ENCODE measurements at places on chromosomes 5 and 9.
A peak's percentile ranks its signal among the peaks of the same experiment; 100 is the strongest.

- DNase-seq, result no peak
These were observed 5.3 kb downstream of the SLC12A7 start for GRCh38 chr5:1106385-1107166.

DNA sequence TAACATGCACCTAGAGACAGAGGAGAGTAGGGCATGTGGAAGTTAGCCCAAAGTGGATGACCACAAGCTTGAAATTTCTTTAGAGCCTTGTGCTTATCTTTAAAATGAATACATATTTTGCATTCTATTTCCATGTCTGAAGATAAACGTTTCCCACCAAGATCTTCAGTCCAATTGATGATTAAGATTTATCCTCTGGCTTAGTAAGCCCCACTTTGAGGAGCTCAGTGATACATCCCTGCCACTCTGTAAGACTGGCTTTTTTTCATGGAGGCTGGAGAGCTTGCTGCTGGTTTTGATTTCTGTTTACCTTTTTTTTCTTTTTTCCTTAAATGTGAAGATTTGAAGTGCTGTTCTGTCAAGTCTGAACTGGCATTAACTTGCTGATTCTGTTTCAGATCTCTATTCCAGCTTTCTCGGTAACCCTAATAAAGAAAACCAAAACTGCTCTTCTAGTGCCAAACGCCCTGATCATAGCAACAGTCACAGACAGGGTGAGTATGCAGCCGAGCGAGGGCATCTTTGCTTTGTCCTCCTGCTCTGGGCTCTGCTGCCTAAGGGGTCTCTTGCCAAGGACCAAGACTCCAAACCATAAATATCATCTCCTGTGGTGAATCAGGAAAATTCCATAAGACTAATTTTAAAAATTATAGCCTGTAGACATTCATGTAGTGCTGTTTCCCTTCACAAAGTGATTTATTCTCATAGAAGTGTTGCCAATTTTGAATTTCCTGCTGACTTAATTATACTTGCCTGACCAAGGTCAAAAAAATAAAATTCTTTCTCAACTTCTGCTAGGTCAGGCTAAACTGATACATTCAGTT, 54.3 kb downstream of the GRAMD2B start:
- DNase-seq, result no peak

DNA sequence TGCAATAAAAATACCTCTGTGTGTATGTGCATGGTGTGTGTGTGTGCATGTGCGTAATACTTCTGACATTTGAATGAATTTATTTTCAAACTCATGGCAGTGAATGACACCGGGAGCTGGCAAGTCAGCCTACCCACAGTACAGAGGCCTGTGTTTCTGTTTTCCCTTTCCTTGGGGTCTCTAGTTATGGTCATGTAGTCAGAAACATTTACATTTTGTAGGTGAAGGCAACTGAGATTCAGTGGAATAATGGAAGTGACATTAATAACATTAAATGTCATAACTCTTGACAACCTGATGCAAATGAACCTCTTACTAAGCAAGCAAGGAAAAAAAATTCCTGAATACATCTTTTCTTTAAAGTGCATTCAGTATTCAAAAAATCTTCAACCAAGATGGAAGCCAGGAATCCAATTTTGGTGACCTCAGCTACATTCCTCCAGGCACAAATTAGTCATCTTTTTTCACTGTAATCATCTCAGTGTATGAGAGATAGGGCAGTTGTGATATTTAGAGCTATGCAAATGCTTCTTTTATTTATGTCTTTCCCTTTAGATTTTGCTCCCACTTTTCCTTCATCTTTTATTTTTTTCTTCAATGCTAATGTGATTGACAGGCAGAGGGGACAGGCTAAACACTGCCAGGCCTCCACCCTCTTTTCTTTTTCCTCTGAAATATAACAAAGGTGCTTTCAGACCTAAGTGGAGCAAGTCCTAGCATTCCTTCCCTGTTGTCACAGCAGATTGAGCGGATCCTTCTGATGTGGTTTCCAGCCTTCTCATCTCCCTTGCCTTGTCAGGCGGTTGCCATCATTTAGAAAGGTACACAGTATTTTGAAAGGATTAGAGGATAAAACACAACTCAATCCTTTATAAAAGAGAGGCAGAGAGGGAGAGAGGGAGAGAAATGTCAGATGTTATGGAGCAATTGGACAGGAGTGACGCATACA, 569.8 kb upstream of the ADAMTS16 start:
- DNase-seq, result no peak

DNA sequence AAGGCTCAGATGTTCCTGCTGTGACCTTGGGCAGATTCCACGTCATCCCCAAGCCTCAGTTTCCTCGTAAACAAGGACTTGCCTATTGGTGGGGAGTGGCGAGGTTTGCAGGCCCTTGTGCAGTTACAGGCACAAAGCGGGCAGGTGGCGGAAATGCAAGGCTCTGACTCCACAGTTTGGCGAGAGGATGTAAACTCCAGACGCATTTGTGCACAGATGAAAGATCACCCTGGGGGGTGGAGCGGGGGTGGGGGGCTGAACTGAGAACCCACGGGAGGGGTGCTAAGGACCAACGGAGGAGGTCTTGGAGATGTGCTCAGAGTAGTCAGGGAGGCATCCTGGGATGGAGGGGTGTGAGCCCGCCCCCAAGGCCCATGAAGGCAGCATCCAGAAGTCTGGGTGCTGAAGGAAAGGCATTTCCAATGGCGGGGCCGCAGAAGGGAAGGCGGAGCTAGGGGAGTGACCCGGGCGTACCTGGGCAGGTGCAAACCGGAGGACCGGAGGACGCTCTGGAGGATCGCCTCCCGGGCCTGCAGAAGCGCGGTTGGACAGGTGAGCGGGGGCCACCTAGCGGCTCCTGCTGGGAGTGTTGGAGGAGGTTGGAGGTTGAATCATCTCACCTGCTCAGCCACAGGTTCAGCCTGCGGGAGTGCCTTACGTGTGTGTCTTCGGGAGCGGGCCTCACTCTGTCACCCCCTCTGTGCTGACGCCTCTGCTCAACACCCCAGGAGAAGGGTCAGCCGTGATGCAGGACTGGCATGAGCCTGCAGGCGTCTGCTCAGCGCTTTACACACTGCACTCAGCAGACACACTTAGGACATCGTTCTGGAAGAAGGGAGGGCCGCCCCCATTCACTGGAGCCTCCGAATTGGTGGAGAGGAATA, 1.9 kb upstream of the FIBCD1 start:
- DNase-seq, result peak; percentile 59

DNA sequence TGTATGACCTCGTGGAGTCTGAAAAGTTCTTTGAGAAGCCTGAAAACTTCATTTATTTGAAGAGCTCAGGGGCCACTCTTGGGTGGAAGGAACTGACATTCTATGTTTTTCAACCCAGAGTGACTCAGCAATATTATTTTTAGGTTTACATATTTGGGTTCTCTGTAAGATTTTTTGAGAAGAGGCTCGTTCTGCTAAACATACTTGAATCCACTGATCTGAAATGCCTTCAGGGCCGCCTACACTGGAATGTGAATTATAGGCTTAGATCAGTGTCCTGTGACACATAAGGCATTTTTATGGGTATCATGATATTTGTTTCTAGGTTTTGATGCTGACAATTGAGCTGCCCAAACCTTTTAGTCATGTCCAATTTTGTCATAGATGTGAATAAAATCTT, 86.2 kb downstream of the PSAT1 start:
- no peak for DNase-seq

- DNase-seq, result no peak
These were observed 595.4 kb downstream of the IRX1 start for GRCh38 chr5:4191041-4191440.

DNA sequence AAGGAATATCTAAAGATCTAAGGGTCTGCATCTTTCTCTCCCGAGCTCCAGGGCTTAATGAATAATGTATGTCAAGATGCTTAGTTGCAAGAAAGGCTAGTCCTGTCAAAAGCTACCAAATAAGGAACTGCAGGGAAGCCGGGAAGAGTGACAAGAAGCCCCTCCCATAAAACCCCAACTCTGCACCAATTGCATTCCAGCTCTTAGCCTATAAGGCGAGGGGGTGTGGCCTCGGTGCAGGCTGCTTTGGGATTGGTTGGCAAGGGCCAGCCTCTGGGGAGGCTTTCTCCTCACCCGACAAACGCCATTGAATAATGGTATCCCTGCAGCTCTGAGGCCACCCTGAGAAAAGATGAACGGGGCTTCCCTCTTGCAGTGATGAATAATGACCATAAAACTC, 416.9 kb downstream of the RAB3C start:
- no peak for DNase-seq

DNA sequence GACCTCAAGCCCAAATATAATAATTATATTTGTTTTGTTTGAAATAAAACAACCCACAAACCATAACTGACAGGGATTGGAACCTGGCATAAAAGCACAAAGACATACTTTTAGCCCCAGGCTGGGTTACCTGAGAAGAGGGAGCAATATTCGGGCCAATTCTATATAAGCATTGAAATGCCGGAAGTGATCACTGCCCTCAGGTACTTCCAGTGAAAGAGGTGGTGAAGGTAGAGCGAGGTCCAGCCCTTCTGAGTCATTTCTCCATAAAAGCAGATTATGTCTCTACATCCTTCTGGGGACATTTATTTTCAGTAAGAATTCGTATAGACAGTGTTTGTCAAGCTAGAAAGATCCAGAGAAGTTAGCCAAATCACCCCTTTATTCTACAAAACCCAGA, 59.6 kb downstream of the GCNT4 start:
- no peak for DNase-seq

- DNase-seq, result no peak
These were observed 235.7 kb downstream of the HSPA4 start for GRCh38 chr5:133287500-133287899.

- no peak for DNase-seq
These were observed 81.5 kb upstream of the C9orf72 start for GRCh38 chr9:27654629-27655285.

- no peak for DNase-seq
These were observed 156.3 kb downstream of the PLPPR1 start for GRCh38 chr9:101184813-101185278.

Measured in ovary (tissue), 10 donors.